ENCODE measurements at places on chromosomes 3 and 15. TPM values are rescaled to one million over a fixed set of nuclear protein-coding genes. Genes with fewer than 3 reads are reported as not detected.

DNA sequence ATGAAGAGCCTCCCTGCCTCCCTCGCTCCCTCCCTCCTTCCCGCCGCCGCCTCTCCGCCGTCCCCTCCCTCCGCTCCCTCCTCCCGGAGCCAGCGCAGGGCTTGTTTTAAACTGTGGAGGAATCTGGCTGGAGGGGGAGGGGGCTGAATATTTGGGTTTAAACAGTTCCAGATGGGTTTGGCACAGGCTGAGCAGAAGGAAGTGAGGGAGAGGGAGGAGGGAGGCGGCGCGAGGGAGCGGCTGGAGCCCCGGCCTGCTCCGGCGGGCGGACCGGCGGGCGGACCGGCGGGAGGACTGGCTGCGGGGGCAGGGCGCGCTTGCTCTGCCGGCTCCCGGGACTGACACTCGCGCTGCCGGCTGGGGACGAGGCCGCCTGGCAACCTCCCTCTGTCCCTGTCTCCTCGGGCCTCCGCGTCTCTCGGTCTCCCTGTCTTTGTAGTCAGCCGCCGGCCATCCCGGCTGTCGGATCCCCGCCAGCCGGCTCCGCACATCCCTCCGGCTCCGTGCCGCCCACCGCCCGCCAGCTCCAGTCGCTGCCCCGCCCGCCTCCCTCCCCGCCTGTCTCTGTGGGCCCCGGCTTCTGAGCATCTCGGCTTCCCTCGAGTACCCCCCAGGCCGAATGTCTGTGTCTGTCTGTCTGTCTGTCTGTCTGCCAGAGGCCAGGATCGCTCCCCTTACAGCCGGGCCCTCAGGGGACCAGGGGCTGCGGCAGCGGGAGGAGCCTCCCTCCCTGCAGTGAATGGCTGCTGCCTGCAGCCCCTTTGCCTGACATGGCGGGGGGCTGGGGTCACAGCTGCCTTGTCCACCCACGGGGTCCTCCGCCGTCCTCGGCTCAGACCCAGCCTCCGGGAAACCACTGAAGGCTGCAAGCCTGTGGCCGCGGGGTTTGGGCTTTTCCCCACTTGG, 7.6 kb downstream of the EPHB3 start:
- H3K4me3 ChIP-seq = peak overlapping the region; percentile 30
- DNase-seq = no peak
- H3K4me1 ChIP-seq = peaks cover 4% of the 10 kb centered on the region
- no peaks in the 10 kb centered on the region for H3K27me3 ChIP-seq
- H3K36me3 ChIP-seq = no peaks in the 10 kb centered on the region
- no peak overlapping the region for H3K27ac ChIP-seq

GRCh38 chr3:174436367-174436766, 422.8 kb upstream of the NAALADL2 start:
- DNase-seq = no peak
- no peak overlapping the region for H3K27ac ChIP-seq
- H3K4me3 ChIP-seq = no peak overlapping the region

DNA sequence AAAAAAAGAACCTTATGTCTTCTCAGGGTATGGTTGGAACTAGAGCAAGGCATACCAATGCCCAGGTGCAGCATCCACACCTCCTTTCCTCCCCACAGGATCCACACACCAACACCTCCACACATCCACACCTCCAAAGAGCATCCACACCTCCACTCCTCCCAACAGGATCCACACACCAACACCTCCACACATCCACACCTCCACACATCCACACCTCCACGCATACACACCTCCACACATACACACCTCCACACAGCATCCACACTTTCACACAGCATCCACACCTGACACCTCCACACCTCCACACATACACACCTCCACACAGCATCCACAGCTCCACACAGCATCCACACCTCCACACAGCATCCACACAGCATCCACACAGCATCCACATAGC, 5.3 kb downstream of the MESP1 start:
- H3K4me1 ChIP-seq = peaks cover 6% of the 10 kb centered on the region
- H3K27me3 ChIP-seq = no peaks in the 10 kb centered on the region
- H3K36me3 ChIP-seq = no peaks in the 10 kb centered on the region

DNA sequence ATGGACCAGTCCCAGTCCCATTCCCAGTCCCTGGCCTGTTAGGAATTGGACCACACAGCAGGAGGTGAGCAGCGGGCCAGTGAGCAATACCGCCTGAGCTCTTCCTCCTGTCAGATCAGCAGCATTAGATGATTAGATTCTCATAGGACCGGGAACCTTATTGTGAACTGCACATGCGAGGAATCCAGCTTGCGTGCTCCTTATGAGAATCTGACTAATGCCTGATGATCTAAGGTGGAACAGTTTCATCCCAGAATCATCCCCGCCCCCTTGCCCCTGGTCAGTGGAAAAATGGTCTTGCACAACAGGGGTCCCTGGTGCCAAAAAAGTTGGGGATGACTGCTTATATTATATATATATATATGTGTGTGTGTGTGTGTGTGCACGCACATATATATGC, 63.1 kb downstream of the IFT57 start:
- peaks cover 2% of the 10 kb centered on the region for H3K36me3 ChIP-seq
- no peak overlapping the region for H3K4me3 ChIP-seq
- DNase-seq = no peak
- H3K27me3 ChIP-seq = no peaks in the 10 kb centered on the region
- no peak overlapping the region for H3K27ac ChIP-seq

DNA sequence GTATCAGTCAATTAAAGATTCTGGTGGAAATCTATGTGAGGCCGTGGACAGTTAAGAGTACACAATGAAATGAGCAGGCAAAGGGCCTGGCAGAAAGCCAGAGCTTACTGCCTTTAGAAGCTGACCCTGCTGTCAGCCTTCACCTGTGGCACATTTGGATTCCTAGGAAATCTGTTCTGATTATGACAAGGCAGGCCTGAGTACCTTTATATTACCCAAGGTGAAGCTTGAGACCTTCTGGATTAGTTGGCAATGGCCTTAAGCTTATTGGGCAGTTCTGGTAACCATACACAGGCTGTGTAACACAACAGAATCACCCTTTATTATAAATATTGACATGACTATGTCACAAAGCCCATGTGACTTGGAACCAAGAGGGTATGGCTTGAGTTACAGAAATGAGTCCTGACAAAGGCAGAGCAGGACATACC, 43.2 kb downstream of the NBEAL2 start:
- peaks cover 7% of the 10 kb centered on the region for H3K4me1 ChIP-seq
- no peak for DNase-seq
- no peak overlapping the region for H3K4me3 ChIP-seq

- DNase-seq = no peak
- no peaks in the 10 kb centered on the region for H3K36me3 ChIP-seq
- H3K4me3 ChIP-seq = no peak overlapping the region
- H3K27ac ChIP-seq = no peak overlapping the region
- H3K4me1 ChIP-seq = no peaks in the 10 kb centered on the region
- H3K27me3 ChIP-seq = no peaks in the 10 kb centered on the region
Measured at GRCh38 chr3:31903686-31904431, 77.2 kb downstream of the OSBPL10 start.

DNA sequence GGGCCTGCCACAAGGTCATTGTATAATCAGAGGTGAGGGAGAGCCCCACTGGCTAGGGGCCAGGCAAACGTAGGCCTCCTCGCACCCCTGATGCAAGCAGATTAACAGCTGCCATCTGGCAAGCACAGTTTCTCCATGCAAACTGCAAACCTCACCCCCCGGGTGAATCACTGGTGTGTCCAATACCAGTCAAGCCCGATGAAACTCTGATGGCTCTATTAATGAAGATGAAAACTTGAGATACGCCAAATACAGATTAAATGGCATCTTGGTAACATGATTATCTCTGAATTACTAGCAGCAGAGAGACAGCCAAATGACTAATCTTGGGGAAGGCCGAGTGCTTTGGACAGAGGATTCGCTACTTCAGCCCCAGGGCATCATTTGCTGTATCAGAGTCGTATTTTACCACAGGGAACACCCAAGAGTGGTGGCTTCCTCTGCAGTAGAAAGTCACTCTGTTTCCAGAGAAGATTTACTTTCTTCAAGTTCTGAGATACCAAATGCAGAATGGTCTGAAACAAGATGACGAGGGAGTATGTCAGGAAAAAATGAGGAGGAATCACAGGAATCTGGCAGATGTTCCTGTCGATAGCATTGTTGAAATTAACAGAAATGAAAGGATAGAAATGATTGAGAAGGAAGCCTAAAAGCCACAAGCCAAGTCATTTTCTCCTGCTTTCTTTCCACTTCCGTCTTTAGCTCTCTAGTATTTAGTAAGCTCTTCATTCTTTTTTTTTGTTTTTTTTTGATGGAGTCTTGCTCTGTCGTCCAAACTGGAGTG, 96.2 kb upstream of the NR2F2 start:
- DNase-seq = no peak
- H3K27me3 ChIP-seq = no peaks in the 10 kb centered on the region
- H3K4me1 ChIP-seq = no peaks in the 10 kb centered on the region
- no peaks in the 10 kb centered on the region for H3K36me3 ChIP-seq
- H3K27ac ChIP-seq = no peak overlapping the region
- H3K4me3 ChIP-seq = no peak overlapping the region

- H3K36me3 ChIP-seq = no peaks in the 10 kb centered on the region
- no peaks in the 10 kb centered on the region for H3K4me1 ChIP-seq
- no peak overlapping the region for H3K4me3 ChIP-seq
- no peaks in the 10 kb centered on the region for H3K27me3 ChIP-seq
- no peak overlapping the region for H3K27ac ChIP-seq
Measured at GRCh38 chr3:32315441-32315840, 76.2 kb upstream of the CMTM7 start.

GRCh38 chr3:37604336-37604833, 257.3 kb upstream of the CTDSPL start:
- H3K27ac ChIP-seq = no peak overlapping the region
- no peak for DNase-seq
- H3K4me1 ChIP-seq = no peaks in the 10 kb centered on the region

GRCh38 chr15:93241696-93242585, 152.9 kb upstream of the RGMA start:
- no peak for DNase-seq
- H3K4me1 ChIP-seq = no peaks in the 10 kb centered on the region
- no peak overlapping the region for H3K27ac ChIP-seq

DNA sequence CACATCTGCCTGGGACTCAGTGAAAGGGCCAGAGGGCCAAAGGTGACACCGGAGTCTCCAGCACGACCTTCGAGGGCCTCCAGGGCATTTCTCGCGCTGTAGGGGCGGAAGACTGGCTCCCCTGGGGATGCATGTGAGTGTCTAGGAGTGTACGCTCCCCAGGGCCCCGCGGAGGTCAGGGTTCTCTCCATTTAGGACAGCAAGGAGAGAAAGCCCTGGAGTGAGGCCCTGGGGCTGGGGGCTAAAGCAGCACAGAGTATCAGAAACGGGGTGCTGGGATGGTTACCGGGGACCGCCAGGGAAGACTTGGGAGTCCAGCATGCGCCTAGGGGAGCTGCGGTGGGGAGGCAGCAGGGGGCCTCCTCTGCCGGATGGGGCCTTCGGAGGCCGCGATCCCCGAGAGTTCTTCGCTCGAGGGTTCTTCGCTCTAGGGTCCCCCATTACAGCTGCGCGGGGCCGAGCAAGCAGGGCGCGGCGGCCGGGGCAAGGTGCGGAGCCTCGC, 595 bp upstream of the APBA2 start:
- H3K27ac ChIP-seq = no peak overlapping the region
- H3K4me3 ChIP-seq = no peak overlapping the region
- no peaks in the 10 kb centered on the region for H3K36me3 ChIP-seq
- DNase-seq = no peak
- no peaks in the 10 kb centered on the region for H3K4me1 ChIP-seq

DNA sequence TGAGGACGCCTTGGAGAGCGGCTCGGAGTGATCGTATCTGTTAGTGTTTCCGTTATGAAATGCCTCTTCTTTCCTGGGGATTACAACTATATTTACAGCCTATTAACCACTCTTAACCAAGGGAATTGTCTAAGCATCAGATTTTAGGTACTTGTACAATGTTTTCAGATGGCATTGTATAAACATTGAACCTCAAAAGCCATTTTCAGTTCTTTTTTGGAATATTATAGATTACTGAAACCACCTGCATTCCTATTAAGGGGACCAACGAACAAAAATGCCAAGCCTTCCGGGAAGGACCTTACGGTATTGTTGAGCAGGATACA, 1.1 kb downstream of the NEO1 start:
- no peak for DNase-seq

DNA sequence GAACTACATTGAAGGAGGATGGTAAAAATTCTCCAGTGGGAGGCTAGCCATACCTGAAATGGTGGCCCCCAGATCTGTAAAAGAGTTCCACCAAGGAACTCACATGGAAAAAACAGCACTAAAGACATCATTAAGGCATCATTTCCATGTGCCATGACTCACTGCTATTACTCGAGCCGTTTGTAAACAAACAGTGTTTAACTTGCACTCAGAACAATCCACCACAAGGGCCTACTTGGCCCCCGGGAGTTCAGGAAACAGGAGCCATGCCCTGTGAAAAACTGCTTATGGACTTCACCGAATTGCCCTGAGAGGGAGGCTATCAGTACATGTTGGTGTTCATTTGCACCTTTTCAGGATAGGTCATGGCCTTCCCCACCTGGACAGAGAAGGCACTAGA, 18.2 kb downstream of the CCR4 start:
- H3K27ac ChIP-seq = no peak overlapping the region
- H3K27me3 ChIP-seq = no peaks in the 10 kb centered on the region
- H3K4me1 ChIP-seq = peaks cover 5% of the 10 kb centered on the region
- no peaks in the 10 kb centered on the region for H3K36me3 ChIP-seq
- no peak overlapping the region for H3K4me3 ChIP-seq

- no peaks in the 10 kb centered on the region for H3K27me3 ChIP-seq
- no peak overlapping the region for H3K27ac ChIP-seq
- no peaks in the 10 kb centered on the region for H3K36me3 ChIP-seq
- H3K4me1 ChIP-seq = no peaks in the 10 kb centered on the region
Measured at GRCh38 chr3:99315896-99316295, 322.5 kb upstream of the COL8A1 start.

GRCh38 chr15:55770261-55770660, 27.3 kb upstream of the PRTG start:
- no peak overlapping the region for H3K27ac ChIP-seq
- no peak overlapping the region for H3K4me3 ChIP-seq
- no peaks in the 10 kb centered on the region for H3K4me1 ChIP-seq
- no peak for DNase-seq
- no peaks in the 10 kb centered on the region for H3K36me3 ChIP-seq

STARD9 gene
- 0.54 TPM for polyA plus RNA-seq

BCL2A1 gene
- 6.7 TPM for polyA plus RNA-seq

AADAC gene
- polyA plus RNA-seq = 94.5 TPM

CLASP2 gene
- 30.8 TPM for polyA plus RNA-seq

VWA5B2 gene
- polyA plus RNA-seq = 1.8 TPM

ZNF502 gene
- 1.4 TPM for polyA plus RNA-seq

SEC62 gene
- 38.7 TPM for polyA plus RNA-seq

CDHR4 gene
- not detected for polyA plus RNA-seq

ACTL6A gene
- polyA plus RNA-seq = 44.8 TPM

IGSF11 gene
- polyA plus RNA-seq = 0.43 TPM

Measured in small intestine (tissue), 16 donors.